COR-L47 (cell line): ENCODE measurements at places on chromosomes 7 and 10.

GRCh38 chr7:130973637-130974036, 239.6 kb upstream of the KLF14 start:
- no peak for DNase-seq

- DNase-seq: no peak
Measured at GRCh38 chr10:15754937-15755336, 35.2 kb upstream of the ITGA8 start.

- no peak for DNase-seq
Measured at GRCh38 chr7:142716596-142716995, 32.7 kb upstream of the PRSS1 start.

- DNase-seq: no peak
Measured at GRCh38 chr10:43350686-43351085, 20.8 kb upstream of the FXYD4 start.

DNA sequence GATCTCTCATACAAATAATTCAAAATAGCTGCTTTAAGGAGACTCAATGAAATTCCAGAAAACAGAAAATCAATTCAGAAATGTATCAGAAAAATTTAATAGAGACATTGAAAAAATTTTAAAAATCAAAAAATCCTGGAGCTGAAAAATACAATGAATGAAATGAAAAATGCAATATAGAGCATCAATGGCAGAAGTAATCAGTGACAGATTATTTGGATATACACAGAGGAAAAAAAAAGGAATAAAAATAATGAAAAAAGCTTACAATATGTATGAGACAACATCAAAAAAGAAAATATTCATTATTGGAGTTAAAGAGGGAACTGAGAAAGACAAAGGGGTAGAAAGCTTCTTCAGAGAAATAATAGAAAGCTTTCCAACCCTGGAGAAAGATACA, 122.9 kb upstream of the KLF14 start:
- no peak for DNase-seq

GRCh38 chr10:69043931-69044531, 43.9 kb upstream of the SRGN start:
- DNase-seq: no peak

DNA sequence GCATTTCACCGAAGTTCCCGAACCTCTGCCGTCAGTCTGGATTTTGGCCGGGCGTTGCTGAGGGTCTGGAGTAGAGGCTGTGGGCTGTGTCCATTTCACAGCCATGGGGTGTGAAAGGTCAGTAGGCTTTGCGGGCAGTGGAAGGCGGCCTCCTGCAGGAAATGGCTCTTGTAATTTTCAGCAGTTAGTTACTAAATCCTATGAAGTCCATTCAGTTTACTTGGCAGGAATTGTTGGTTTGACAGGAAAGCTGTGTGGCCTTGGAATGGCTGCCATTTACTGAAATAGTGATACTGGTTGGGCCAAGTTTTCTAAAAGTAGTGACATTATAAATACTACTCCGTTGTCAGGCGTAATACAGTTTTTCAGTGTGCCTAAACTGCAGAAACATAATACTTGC, 303.7 kb downstream of the CCDC3 start:
- DNase-seq: no peak

- DNase-seq: no peak
Measured at GRCh38 chr7:92769394-92769699, 67.0 kb downstream of the CDK6 start.

GRCh38 chr7:1052031-1052818, 7.9 kb downstream of the GPR146 start:
- no peak for DNase-seq

DNA sequence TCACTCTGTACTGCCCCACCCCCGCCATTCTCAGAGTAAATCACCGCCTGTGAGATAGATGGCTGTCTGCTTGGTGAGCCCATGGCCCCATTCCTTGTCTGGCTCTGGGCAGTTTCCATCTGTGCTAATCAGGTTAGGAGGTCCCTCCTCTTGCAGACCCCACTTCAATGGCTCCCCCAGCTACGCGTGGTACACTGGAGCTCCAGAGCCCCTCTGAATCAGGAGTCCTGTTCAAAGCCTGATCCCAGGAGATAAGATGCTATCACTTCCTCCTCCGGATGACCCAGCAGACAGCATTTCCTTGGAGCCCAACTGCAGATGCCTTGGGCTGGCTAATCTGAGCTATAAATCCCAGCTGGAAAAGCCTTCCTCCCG, 122.3 kb downstream of the SH3PXD2A start:
- no peak for DNase-seq

GRCh38 chr10:8731121-8732095, 676.9 kb downstream of the GATA3 start:
- no peak for DNase-seq

DNA sequence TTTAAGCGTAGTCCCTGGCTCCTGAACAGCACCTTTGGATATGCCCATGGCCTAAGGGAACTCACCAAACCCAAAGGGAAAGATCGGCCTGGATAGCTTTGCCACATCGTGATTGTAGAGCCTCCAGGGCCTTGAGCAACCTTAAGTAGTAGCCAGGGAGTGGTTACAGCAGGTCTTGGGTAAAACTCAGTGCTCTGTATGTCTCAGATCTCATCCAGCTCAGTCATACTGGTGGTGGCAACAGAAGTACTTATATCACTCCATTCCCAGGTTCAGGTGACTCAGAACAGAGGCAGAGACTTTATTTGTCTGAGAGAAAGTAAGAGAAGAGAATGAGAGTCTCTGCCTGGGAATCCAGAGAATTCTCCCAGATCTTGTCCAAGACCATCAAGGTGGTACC, 39.1 kb upstream of the AASS start:
- no peak for DNase-seq

DNA sequence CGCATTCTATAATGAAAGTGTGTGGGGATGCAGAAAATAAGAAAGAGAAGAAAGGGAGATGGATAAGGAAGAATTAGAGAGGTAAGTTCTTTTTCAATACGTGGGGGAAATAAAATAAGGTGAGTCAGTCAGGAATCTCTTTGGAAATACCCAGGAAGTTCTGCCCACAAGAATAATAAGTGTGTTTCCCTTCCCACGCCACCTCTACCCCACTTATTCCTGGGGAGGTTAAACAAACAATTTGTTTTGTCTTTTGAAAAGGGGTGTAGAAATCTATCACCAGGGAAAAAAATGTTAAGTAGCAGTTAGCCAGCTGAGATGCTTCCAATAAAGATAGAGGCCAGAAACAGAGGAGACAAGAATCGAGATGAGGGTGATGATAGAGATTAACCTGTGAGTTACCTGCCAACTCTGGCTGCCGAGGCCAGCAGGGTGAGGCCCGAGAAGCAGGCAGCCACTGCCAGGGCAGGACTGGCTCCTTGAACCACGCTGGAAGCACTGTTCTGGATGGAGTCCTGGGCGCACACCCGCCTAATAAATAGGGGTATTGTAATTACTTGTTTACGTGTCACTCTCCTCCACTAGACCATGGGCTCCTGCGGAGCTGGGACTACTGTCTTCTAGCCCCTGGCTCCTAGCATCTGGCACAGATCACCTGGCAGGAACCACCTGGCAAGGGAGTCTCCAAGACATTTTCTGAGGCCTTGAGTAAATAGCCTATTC, 191.3 kb downstream of the FGFR2 start:
- no peak for DNase-seq

- DNase-seq: no peak
Measured at GRCh38 chr7:16268821-16269768, 152.2 kb downstream of the CRPPA start.

- DNase-seq: no peak
Measured at GRCh38 chr7:54166419-54166818, 375.8 kb upstream of the VSTM2A start.

DNA sequence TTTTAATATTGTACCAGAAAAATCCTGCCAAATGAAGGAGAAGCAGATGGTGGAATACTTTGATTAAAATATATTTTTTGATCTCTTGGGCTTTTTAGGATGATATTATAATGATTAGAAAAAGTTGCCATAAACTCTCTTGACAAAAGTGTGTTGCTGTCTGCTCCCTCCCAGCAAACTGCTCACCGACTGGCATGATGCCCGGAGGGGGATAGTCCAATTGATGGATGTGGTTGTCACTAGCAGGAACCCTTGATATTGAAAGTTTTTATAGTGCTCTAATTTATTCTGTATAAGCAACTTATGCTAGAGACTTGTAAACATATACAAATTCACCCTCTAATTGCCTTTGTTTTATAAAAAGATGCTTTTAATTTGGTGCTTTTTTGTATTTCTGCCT, 114.0 kb downstream of the DNAH11 start:
- DNase-seq: no peak

- no peak for DNase-seq
Measured at GRCh38 chr7:155942226-155942950, 130.1 kb upstream of the SHH start.

GRCh38 chr10:86057708-86058107, 308.9 kb downstream of the GRID1 start:
- DNase-seq: no peak

DNA sequence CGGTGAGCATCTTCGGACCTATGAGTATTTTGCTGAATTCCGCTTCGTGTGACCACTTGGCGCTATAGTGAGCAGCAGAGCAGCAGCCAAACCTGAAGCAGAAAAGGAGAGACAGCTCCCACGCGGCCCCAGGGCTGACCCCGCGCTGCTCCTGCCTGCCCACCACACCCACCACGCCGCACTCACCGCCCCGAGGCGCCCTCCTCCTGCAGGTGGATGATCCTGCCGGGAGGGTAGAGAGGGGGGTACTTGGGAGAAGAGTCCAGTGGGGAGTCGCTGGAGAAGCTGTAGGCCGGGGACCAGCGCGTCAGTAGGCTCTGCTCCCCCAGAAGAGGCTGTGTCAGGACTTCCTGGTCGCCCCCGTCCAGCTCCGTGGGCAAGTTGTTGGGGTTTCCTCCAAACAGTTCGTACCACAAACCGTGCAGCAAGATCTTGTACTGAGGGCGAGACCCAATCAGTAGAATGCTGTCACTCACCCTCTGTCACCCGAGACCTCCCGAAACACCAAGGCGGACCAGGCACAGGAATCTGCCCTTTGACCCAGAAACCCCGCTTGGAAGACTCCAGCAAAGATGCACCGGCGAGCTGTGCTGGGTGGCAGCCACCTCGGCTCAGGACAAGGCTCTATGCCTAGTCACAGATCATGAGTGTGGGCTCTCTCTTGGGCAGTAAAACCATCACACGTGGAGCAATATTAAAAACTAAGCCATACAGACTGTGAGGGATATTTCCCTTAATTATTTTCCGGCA, 37.6 kb downstream of the DAGLB start:
- no peak for DNase-seq

- no peak for DNase-seq
Measured at GRCh38 chr10:92691591-92692079, 1.9 kb downstream of the HHEX start.

GRCh38 chr10:114174695-114175188, 739 bp upstream of the CCDC186 start:
- no peak for DNase-seq

DNA sequence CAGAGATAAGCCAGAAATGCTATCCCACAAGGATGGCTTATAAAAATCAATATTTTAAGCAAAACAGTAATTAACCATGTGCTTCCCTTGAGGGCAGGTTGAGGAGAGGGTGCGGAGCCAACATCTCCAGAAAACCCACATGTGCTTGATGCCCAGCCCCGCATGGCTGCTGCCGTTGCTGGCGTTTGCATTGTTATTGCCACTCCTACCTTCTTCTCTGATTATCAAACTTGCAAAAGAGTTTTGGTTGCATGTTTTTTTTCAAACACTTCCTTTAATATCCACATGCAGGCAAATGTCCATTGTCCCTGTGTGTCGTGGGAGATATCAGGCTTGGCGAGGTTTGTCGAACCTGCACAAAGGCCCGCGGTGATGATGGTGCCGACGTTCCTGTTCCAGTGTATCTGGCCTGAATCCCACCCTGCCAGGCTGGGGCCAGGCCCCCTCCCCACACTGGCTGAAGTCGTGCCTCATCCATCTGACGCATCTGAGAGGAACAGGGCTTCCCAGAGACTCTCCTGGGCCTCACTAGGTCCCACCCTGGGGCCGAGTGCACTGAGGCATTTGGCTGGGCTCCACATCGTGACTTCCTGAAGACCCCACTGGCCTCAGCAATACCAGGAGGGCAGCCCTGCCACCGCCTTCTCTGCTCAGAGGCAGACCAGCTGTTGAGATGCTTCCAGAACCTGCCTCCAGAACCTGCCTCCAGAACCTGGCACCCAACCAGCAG, 40.9 kb downstream of the TCERG1L start:
- DNase-seq: no peak

DNA sequence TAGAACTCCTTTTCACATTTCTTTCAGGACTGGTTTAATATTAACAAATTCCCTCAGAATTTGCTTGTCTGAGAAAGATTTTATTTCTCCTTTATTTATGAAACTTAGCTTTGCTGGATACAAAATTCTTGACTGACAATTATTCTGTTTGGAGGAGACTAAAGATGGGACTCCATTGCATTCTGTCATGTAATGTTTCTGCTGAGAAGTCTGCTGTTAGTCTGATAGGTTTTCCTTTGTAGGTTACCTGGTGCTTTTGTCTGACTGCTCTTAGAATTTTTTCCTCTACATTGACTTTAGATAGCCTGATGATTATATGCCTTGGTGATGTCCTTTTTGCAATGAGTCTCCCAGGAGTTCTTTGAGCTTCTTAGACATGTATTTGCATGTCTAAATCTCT, 23.4 kb downstream of the CLRN3 start:
- no peak for DNase-seq

DNA sequence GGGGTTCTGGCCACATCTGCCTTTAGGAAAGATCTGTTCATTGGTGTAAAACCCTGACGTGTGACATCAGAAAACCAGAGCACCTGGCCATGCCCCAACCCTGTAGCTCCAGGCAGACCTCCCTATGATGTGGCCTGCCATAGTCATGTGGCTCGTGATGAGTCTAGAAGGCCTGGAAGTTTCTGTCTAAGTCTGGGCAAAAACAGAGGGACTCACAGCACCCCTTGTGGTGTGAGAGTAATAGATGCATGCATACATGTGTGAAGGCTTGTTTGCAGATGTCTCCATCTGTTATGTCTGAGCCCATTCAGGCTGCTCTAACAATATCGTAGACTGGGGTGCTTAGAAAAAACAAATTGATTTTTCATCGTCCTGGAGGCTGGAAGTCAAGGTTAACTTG, 309.3 kb downstream of the PAXIP1 start:
- DNase-seq: no peak
